ENCODE measurements at places on chromosomes 3 and 15.

GRCh38 chr3:87855616-87856015 is 203.2 kb downstream of the CGGBP1 start:
- DNase-seq: no peak

DNA sequence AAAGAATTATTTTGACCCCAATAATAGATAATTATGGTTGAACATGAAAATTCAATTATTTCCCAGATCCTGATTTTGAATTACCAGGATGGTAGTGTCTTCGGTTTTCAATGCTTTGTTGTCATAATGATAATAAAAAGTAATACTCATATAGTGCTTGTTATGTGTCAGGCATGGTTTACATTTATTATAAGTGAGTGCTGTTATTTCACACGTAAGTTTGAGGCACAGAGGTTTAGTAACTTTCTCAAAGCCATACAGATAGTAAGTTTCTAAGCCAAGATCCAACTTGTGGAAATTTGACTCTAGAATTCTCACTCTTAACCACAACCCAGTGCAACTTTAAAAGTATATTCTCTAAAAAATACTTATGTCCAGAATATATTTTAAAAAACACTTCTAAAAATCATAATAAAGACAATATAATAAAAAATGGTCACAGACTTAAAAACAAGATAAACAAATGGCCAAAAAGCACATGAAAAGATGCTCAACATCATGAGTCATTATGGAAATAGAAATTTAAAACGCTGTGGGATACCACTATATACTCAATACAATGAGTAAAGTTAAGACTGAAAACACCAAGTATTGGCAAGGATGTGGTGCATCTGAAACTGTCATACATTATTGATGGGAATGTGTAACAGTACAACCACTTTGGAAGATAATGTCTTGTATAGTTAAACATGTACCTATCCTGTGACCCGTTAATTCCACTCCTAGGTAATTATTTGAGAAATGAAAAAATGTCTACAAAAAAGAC is 45.2 kb downstream of the SPRED1 start:
- DNase-seq: no peak

DNA sequence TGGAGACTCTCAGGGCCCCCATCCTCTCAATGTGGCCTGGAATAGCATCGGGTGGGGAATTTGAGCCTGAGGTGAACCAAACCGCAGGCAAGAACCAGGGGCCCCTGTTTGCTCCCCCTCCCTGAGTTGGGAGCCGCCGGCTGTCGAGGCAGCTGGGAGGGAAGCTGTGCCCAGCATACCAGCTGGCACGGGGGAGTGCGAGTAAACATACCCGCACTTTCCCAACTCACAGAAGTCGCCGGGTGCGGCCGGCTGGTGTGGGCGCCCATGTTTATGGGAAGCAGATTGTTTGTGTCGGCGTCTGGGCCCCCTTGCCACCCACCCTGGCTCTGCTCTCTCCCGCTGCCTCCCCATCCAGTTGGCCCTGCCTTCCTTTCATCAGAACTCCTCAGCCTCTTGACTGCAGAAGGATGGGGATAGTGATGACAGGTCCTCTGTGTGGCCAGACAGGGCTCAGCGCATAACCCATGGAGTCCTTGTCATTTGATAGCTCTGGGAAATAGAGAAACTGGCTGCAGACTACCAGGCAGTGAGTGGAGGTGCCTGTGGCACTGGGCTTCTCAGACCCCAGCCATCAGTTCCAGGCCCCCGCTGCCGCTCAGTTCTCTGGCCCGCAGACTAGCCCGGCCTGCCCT is 60.4 kb downstream of the CACNA2D2 start:
- no peak for DNase-seq

DNA sequence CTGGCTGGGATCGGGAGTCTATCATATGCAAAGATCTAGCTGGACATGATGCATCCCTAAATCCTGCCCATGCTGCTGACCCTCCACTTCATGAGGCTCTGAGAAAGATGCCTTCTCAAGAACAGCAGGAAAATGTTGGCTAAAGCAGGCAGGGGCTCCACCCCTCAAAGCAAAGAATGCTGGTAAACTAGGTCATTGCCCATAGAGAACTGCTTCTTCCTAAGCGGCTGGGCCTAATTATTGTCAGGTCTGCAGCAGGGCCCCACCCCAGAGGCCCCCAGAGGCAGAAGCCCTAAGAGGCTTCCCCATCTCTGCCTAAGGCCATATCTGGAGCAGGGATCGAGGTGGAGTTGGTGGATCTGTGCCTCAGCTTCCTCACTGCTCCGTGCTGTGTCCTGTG is 447.4 kb upstream of the PROK2 start:
- DNase-seq: no peak

GRCh38 chr3:195717416-195717815 is 3.4 kb upstream of the MUC20 start:
- no peak for DNase-seq

GRCh38 chr15:85044251-85044853 is 62.7 kb downstream of the PDE8A start:
- no peak for DNase-seq

DNA sequence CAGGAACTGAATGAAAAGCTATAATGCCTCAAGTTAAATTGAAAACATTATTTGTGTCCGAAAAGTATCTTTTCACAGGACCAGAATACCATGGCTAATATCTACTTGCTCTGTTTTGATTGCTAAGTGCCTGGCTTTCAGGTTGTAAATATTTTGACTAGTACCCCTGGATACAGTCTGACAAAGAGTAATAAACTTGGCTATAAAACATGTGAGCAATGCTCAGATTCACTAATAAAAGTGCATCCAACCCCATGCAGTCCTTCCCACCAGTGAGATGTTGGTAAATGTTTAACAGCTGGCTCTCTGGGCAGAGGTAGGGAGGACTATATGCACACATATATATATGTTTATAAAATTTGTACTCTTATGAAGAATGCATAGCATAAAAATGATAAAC is 281.8 kb upstream of the TGFBR2 start:
- DNase-seq: no peak

DNA sequence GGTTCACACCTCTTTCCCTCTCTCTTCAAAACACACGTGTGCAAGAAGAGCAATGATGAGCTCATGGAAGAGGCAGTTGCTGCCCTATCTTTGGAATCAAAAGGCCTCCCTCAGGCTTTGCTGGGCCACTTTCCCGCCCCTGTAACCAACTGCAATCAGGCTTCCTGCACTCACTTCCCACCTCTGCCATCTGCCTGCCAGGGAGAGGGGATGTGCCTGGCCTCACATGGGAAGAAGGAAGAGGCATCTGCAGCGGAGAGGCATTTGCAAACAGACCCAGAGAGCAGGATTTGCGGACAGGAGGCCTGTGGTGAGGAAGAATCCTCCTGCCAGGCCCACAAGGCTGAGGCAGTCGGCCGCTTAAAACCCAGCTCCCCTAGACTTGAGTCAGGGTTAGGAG is 175.6 kb upstream of the ATP10A start:
- DNase-seq: no peak

GRCh38 chr15:70047386-70048197 is 50.1 kb downstream of the TLE3 start:
- DNase-seq: no peak

- no peak for DNase-seq
Observed at GRCh38 chr15:43552256-43552655, 34.8 kb downstream of the MAP1A start.

DNA sequence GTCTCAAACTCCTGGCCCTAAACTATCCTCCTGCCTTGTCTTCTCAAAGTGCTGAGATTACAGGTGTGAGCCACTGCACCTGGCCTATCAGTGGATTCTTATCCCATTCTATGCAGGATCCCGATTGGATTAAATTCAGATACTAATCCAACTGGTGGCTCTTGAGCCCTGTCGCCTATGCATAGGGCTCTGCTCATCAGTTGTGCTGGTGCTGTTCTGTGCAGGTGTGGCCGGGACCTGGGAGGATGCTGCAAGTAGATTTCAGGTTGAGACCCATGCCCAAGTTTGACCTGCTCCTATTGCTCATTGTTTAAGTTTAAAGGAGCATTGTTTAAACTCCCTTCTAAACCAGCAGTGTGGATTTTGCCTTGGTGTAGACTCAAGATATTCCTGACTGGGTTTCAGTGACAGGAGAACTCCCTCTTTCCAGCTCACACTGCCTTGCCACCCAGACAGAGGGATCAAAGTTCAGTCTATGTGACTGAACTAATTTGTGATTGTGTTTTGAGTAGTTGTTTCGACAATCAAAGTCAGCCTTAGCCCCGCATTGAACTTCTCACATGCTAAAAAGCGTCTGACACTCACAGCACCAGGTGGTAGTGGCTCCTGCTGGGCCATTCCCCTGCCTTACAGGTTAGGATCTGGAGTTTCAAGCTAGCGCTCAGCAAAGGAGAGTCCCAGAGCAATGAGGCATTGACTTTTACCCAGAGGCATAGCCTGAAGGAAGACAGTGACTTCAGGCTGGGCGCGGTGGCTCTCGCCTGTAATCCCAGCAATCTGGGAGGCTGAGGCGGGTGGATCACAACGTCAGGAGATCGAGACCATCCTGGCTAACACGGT is 45.0 kb upstream of the PIK3CB start:
- DNase-seq: no peak

- DNase-seq: no peak
Observed at GRCh38 chr3:82641701-82642100, 880.3 kb upstream of the GBE1 start.

DNA sequence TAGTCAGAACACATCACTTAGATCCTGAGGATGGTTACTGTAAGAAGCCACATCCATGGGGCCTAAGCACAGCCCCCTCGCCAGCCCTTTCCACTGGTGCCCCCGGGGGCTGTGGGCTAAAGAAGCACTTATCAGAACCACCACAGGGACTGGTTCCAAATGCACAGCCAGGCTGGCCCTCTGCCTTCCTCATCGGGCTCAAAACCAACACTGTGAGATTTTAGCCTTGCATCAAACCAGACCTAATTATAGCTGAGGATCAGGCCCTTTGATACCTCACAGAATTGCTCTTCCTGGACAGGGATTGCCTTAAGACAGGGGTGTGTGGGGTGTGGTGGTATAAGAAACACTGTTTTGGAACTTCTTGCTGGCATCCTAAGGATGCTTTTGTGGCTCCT is 23.7 kb downstream of the SRPRB start:
- no peak for DNase-seq

DNA sequence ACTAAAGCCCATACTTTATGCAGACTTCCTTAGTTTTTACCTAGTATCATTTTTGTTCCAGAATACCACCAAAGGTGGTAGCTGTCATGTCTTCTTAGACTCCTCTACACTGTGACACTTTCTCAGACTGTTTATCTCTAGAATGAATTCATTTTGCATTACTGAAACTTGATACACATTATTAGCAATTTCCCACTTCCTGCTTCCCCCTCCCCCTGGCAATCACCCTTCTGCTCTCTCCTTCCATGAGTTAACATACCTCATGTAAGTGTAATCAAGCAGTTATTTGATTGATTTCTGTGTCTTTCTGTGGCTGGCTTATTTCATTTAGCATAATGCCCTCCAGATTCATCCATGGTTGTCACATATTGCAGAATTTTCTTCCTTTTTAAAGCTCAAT is 204.9 kb downstream of the STAG1 start:
- DNase-seq: no peak

- no peak for DNase-seq
Observed at GRCh38 chr3:8324747-8325146, 176.9 kb upstream of the LMCD1 start.

DNA sequence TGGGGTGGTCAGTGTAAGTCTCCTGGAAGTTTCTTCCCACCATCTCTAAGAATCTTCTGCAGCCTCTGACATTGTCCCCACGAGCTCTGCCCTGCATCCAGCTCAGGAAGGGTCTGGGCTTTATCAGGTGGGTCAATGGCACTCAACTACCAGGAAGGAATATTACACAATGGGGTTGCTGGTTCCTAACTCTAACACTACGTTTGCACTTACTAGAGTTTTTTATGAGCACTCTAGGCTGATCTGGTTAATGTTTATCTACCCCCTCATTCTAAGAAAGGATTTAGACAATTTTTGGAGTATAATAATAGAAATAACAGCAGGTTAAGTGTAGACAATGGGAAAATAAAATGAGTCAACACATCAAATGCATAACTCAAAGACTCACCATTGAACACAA is 411.1 kb upstream of the RGMA start:
- no peak for DNase-seq

DNA sequence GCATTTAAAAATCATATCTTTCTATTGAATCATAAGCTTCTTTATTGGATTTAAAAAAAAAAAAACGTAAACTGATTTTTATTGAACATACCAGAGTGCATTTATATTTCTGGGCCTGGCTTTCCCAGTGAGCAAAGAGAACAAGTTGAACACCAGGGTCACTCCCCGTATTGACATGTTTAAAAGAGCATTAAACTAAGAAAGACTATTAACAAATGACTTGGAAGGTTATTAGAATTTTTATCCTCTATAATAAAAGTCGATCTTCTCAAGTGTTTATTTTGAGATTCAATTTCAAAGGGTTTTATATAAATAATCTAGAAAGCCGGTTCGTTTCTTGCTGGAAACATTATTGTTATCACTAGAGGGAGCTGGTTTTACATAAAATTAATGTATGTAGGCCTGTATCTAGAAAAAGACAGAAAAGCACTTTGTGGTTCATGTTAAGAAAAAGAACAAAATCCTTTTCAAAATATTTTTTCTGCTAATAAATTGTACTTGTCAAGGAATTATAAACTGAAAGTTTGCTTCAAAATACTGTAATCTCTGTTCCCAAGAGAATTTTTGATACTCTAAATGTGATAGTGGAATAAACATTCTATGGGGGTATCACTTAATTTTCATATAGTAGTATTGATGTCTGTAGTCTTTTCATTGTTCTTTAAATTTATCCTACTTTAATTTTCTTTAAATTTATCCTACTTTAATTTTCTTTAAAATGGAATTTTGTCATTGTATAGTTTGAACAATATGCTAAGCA is 321.8 kb upstream of the MME start:
- no peak for DNase-seq

GRCh38 chr3:15331606-15332404 is 581 bp downstream of the SH3BP5 start:
- no peak for DNase-seq

Measured in cortex of kidney (tissue), 1 donor.